SW 1271 (cell line): ENCODE measurements at places on chromosomes 5 and 9.

GRCh38 chr9:75664597-75664996, 225.9 kb upstream of the PCSK5 start:
- no peak for DNase-seq

DNA sequence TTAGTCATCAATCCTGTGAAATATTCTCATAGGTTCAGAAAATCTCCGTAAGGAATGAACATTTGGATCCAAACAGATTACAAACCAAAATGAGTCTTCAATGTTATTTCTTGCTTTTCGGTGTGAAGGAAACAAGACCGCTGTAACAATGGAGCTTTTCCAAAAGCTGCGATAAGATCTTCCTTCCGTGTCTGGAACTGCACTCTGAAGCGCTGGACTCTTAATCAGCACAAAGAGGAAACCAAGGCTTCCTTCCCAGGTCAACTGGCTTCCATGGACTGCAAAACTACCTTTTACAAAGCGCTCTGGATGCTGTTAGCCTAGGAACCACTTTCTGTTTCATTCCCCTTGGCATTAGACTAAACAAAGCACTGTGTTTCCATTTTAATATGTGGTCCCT, 137.9 kb upstream of the BASP1 start:
- DNase-seq, result no peak

- DNase-seq, result no peak
These were observed 80.1 kb upstream of the DMAC1 start for GRCh38 chr9:7879551-7880245.

DNA sequence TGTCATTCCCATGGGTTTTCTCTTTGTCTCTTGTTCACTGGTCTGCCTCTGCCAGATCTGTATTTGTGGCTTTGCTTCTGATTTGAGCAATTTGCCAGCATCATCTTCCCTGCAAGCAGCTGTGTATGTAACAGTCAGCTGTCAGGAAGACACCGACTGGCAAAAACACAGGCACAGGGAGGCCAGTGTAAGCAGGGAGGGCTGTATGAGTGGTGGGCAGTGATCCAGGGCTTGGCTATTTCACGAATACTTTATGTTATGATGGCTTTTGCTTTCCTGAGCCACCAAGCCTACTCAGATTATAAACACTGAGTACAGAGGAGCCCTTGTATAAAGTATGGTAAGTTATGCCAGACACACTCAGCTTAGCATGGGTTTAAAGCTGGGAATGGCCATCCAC, 11.6 kb downstream of the BNIP1 start:
- no peak for DNase-seq

- no peak for DNase-seq
These were observed 12.8 kb downstream of the SLC1A1 start for GRCh38 chr9:4503103-4503502.
